NCI-H2081 treated with DMSO at 0.1 percent for 48 hours (cell line): ENCODE measurements at places on chromosomes 16 and 17.

- DNase-seq, result no peak
Measured at GRCh38 chr17:65099941-65100315, 37.2 kb upstream of the RGS9 start.

GRCh38 chr16:88722784-88723506 lies 16.6 kb downstream of the CTU2 start:
- DNase-seq, result no peak

- no peak for DNase-seq
Measured at GRCh38 chr17:29057361-29057760, 14.4 kb downstream of the PIPOX start.

DNA sequence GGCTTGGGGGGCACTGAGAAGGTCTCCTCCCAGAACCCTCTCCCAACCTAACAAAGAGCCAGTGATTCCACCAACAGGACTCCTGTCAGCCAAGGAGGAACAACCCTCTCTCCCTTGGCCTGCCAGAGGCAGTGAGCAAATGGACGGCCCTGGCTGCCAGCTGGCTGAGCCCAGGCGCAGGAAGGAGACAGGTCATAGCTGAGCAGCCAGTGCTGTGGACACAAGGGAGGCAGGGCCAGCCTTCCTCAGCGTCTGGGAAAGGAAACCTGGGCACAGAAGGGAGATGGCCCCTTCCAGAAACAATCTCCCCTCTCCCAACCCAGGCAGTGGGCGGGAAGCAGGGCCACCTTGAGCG lies 2.1 kb downstream of the MPO start:
- no peak for DNase-seq

- no peak for DNase-seq
Measured at GRCh38 chr16:31754998-31755615, 118.5 kb upstream of the ZNF267 start.

GRCh38 chr17:75459590-75460267 lies 3.3 kb downstream of the TMEM94 start:
- DNase-seq, result no peak

- no peak for DNase-seq
Measured at GRCh38 chr16:15691046-15691445, 41.0 kb downstream of the NDE1 start.

DNA sequence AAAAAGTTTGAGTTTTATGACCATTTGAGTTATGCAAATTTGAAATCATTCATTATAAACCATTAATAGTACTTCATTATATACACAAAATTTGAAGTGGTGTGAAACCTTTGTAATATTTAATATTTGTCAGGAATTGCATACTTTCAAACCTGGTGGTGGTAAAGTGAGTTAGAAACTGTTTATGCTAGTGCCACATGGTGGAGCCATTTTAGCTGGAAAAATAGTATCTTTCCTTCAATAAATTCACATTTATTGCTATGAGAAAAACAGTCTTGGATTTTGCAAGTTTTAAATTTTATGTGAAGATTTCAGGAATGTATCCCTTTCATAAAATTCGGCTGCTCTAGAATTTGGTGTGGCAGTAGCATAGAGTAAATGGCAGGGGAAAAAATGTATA lies 7.3 kb upstream of the BLMH start:
- no peak for DNase-seq

DNA sequence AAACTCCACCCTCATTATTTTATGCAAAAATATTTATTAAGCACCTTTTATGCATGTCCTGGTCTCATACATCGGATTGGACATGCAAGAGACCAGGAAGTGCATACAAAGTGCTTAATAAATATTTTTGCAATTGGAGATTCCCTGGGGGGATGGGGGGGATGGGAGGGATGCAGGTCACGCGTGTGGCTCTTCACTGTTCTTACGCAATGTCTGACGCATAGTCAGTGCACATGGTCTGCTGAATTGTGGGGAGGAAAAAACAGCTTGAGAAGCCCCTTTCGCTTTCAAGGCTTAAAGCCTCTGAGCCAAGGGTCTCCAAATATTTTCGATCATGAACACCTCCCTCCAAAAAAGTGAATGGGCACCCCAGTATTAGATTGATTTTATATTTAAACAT lies 96.7 kb upstream of the XYLT1 start:
- DNase-seq, result no peak

GRCh38 chr17:42989141-42989540 lies 8.8 kb downstream of the RUNDC1 start:
- no peak for DNase-seq

GRCh38 chr16:50631249-50631984 lies 49.7 kb downstream of the SNX20 start:
- DNase-seq, result no peak

GRCh38 chr17:83036666-83037065 lies 42.7 kb upstream of the METRNL start:
- DNase-seq, result no peak

GRCh38 chr17:66535611-66536010 lies 233.2 kb downstream of the PRKCA start:
- no peak for DNase-seq

- no peak for DNase-seq
Measured at GRCh38 chr16:48409839-48410632, 24.8 kb upstream of the SIAH1 start.

DNA sequence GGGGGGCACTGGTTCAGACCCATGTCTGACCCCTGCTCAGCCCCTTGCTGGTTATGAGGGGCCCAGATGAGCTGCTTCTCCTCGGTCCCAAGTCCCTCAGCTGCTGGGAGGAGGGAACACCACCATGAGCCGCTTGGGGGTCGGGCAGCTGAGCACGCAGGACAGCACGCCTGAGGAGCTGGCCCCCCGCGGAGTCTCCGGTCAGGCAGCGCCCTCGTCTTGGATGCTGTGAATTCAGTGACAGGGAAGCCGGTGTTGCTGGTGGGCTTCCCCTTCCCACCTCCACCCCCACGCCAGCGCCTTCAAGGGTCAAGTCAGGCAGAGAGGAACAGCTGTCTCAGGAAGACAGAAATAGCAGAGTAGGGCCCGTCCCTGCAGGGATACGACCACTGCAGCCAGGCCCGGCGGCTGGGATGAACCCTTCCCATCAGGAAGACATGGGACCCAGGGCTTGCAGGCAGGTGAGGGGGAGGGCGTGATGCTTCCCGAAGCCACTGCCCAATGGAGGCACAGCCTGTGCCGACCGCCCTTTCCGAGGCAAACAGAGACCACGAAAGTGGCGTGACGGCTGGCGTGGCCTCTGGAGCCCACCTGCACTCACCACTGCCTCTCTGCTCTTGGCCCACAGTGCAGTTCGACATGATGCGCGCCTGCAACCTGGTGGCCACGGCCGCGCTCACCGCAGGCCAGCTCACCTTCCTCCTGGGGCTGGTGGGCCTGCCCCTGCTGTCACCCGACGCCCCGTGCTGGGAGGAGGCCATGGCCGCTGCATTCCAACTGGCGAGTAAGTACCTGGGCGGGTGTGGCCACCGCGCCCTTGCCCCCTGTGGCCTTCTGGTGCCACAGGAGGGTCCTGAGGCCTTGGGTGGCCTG lies 8.1 kb downstream of the TMEM204 start:
- DNase-seq, result no peak

DNA sequence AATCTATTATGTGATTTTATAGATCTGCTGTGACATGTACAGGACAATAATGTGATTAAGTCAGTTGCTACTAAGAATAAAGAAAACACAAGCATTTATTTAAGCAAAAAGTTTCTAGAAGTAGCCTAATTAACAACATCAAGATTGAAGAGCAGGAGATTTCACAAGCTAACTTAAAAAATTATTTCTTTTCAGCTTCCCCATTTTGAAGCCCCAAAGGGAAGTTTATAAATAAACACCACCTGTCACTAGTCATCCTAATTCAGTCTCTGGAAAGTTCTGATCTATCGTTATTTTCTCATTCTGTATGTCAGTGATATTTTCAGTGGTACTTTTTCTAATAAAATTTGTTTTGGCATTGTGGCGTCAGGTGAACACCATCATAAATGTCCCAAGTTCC lies 8.3 kb downstream of the CAPNS2 start:
- DNase-seq, result no peak

GRCh38 chr17:82690786-82691489 lies 7.6 kb downstream of the RAB40B start:
- no peak for DNase-seq

DNA sequence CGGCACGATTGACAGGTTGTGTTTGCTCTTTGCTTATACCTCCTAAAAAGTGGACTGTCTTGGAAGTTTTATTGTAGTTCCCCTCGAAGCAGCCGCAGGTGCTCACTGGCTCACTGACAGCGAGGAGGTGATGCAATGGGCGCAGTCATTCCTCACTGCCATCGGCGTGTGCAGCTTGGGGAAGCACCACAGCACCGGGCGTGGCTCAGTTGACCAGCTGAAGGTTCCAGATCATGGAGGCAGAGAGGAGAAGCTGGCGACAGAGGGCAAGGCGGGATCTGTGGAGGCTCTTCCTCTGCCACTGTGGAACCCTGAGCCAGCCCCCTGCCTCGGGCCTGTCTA lies 72.1 kb upstream of the TNRC6C start:
- no peak for DNase-seq

DNA sequence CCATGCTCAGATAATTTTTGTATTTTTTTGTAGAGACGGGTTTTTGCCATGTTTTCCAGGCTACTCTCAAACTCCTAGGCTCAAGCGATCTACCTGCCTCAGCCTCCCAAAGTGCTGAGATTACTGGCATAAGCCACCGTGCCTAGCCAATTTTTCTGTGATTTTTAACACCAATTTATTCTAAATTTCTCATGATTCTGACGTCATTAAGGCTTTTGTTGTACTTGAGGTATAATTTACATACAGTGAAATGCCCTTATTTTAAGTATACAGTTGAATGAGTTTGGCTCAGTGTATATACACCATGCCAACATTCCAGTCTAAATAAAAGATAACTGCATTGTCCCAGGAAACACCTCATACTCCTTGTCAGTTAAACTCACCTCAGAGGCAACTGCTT lies 77.4 kb downstream of the TMEM132E start:
- DNase-seq, result no peak

DNA sequence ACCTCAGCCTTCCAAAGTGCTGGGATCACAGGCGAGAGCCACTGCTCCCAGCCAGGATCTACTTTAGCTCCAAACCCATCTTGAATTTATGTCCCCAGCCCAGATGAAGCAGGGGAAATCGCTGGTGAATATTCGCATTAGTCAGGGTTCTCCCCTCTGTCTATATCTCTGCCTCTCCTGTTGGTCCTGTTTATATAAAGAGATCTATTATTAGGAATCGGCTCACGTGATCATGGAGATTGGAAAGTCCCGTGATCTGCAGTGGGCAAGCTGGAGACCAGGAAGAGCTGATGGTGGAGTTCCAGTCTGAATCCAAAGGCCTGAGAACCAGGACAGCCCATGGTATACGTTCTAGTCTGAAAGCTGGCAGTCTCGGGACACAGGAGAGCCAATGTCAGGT lies 382.8 kb downstream of the SEC14L1 start:
- DNase-seq, result no peak

DNA sequence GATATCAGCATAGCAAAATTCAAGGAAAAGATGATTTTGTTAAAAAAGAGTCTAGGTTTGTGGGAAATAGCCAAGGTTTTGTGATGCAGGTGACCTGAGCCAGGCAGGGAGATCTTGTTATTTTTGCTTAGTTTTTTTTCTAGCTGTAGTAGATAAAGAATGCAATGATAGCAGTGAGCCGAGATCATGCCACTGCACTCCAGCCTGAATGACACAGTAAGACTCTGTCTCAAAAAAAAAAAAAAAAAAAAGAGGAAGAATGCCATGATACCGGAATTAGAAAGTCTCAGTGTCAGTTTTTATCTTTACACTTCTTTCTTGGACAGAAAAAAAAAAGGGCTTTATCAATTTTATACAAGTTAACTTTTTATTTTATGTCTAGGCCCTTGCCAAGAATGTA lies 27.5 kb downstream of the TMEM238L start:
- DNase-seq, result no peak

DNA sequence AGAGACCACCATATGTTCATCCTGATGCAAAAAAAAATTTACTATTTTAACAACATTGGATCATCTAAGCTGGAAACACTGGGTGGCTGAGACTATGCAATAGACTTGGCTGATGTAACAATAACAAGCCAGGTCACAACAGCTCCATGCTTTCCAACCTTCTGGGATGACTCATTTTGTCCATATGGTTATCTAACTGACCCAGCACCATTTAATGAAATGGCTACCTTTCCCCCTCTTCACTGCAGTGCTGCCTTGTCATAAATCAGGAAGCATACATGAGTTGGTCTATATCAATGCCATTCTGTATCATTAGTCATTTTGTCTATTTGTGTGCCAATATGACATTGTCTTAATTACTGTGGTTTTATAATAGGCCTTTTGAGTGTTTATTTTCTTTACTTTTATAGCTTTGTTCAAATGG lies 217.6 kb upstream of the KCNJ16 start:
- DNase-seq, result no peak

GRCh38 chr16:31397701-31398100 lies 4.6 kb downstream of the ITGAD start:
- DNase-seq, result no peak

- no peak for DNase-seq
Measured at GRCh38 chr16:2675714-2676113, 6.6 kb upstream of the KCTD5 start.

- DNase-seq, result no peak
Measured at GRCh38 chr17:71260366-71260940, 860.4 kb upstream of the SOX9 start.

- DNase-seq, result no peak
Measured at GRCh38 chr17:57587193-57587969, 157.7 kb downstream of the CCDC182 start.

DNA sequence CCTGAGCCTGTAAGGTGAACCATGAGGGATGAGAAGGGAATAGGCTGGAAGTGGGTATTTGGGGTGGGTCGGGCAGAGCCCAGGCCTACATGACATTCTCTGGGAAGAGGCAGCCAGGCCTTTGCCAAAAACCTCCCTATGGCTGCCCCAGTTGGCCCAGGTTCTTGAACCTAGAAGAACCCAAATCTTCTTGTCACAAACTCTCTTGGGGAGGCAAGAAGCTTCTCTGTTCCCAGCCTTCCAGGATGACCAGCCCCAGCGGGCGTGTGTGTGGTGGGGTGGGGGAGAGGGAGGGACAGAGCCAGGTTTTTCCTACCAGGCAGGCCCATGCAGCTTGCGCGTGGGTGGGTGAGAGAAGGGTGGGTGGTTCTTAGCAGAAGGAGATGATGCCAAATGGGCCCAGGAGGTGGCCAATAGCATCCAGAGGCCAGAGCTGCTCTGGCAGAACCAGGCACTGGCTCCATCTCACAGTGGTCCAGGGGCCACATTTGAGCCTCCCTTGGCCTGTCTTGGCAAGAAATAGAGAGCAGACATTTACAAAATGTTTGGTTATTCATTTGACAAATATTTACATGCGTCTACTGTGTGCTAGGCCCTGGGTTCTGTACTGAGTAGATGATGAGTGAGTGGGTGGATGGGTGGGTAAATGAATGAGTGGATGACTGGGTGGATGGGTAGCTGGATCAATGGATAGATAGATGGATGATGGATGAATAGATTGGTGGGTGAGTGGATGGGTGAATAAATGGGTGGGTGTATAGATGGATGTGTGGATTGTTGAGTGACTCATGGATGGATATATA lies 44.3 kb upstream of the PLCG2 start:
- no peak for DNase-seq
